ENCODE measurements at places on chromosomes 3 and 15.
A peak's percentile ranks its signal among the peaks of the same experiment; 100 is the strongest.

DNA sequence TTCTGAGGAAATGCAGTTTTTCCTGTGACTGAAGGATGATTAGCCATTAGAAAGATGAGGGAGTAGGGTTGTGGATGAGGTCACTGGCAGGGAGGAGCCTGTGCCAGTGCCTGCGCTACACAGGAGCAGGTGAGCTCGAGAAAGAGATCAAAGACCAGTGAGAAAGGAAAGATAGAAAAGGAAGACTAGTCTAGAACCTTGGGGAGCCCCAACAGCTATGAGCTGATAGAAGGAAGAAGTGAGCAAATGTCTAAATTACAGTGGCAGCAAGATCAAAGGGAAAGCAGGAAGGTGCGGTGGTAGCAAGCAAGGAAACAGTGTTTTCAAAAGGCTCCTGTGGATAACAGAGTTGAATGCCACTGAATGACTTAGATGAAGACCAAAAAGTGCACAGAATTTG is 39.6 kb downstream of the LNP1 start:
- DNase-seq: no peak

DNA sequence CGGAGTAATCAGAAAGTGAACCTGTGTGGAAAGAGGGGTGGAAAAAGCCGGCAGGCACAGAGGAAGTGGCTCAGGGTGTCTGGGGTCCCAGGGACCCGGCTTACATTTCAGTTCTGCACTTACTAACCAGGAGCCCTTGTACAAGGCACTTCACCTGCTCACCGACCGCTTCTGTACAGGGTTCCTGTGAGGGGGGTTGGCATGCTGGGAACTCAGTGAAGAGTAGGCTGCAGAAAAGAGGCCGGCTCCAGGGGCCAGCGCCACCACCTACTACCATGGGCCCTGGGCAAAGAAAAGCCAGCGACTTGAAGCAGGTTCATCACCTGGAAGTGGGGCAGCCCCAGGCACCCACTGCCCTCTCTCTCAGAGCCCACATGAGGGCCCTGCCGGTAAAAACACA is 6.2 kb downstream of the STIMATE start:
- no peak for DNase-seq

GRCh38 chr3:151278230-151278629 is at the start of gene P2RY14:
P2RY14 (minus strand) TSS chr3:151278542; CDS start chr3:151214316, 64,226 bp downstream.
- peak; percentile 20 for DNase-seq

- no peak for DNase-seq
These were observed 462.2 kb upstream of the PROK2 start for GRCh38 chr3:72247126-72247525.

GRCh38 chr3:71583566-71584393 is at the start of gene FOXP1:
FOXP1 (minus strand) TSS chr3:71583728; CDS start chr3:71198381, 385,347 bp downstream.
- peak; percentile 81 for DNase-seq

- DNase-seq: no peak
These were observed 3.4 kb downstream of the FLNB start for GRCh38 chr3:58011580-58011979.

DNA sequence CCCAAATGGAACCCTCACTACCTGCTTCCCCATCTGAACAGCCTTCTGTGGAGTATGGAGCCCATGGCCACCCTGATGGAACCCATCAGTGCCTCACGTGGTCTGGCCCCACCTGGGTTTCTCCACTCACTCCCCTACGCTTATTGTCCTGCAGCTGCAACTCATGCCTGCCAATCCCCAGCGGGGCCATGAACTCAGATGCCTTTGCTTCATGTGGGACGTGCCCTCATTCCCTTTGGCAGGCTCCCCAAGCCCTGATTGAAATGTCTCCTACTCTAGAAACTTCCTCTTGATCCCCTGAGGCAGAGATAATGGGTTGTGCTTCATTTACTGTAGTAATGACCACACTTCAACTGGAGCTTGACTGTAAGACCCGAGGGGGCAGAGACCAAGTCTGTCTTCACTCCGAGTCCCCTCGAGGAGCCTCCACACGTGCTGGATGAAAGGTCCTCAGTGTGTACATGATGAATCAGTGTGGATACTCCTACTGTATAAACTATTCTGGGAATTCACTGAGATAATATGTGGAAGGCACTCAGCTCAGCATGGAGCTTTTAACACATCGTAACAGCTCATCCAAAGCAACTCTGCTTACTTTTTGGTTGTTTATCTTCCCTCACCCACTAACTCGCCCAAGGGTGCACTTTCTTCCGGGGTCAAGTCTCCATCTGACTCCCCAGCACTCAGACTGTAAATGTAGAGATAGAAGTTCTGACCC is 232.8 kb upstream of the BHLHE40 start:
- DNase-seq: no peak

- DNase-seq: no peak
These were observed 2.8 kb downstream of the TBC1D23 start for GRCh38 chr3:100263583-100263982.

DNA sequence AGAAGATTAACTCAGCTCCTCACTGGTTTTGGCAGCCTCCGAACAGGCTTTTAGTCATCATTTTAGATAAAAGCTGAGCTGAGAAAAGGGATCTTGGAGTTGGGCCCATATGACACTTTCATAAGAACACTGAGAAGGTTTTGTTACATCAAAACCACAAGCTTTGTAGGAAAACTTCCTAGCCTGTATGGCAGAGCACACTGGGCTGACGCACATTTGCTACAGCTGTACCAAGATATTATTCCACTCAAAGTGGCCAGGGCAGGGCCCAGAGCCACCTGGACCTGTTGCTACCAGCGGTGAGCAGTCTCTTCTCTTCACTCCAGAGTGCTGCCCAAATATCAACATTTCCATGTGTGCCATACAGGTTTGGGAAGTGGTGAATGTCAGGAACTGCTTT is 160.5 kb upstream of the CCDC54 start:
- no peak for DNase-seq

DNA sequence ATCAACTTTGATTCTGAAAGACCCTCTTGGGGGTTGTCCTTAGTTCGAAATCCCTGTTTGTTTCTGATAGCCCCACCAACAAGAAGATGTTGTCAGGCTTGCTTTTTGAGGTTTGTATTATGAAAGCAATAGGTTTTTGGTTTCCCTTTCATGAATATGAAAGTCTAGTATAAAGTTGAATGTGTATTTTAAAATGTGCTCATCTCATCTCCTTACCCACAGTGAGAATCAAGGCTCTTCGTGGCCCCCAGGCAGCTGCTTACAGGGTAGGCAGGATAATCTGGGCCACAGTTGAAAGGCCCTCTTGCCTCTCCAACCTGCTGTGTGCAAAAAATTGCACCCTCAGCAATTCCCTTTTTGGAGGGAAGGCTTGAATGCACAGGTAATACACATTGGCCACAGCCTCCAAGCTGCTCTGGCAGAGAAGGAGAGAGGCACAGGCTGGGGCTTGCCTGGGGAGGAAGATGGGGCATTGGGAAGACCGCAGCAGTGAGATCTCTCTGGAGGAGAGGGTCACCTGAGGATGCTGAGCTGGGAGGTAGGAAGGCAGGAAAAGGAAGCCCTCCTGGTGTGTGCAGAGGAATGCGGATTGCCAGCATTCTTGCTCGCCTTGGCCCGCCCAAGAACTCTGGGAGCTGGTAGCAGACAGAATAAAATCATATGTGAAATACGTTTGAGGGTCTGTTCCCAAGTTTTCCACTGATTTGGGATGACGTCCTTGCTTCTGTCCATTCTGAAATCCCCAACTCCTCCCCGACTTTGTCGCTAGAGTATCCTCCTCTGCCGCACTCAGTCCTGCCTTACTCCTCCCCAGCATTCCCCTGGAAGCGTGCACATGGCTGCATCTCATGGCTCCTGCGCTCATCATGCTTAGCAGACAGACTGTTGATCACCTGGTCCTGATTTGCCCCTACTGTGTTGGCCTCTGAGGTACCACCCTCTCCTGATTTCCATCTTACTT is 196.4 kb downstream of the RPLP1 start:
- DNase-seq: no peak

DNA sequence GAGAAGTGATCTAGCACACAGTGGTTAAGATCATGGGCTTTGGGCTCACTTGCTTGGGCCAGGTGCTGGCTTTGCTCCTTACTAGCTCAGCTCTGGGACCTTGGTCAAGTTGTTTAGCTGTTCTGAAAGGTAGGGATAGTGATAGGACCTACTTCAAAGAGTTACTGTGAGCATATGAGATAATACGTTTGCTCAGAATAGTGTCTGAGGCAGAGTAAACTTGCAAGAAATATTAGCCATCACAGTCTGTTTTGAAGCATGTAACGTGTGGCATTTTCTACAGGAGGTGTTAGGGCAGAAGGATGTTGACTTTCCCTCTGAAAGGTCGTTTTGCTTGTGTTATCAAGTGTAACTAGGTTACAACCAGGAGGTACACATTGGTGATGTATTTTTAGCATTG is 34.5 kb upstream of the NFKBIZ start:
- DNase-seq: no peak

- DNase-seq: no peak
These were observed 3.5 kb downstream of the DRD3 start for GRCh38 chr3:114175204-114175987.

- no peak for DNase-seq
These were observed 136.6 kb upstream of the RARB start for GRCh38 chr3:25291481-25291905.

GRCh38 chr3:13040361-13041074 is 32.7 kb downstream of the IQSEC1 start:
- DNase-seq: peak; percentile 43

- peak; percentile 68 for DNase-seq
These were observed 17.7 kb downstream of the CRTAP start for GRCh38 chr3:33131331-33132018.

DNA sequence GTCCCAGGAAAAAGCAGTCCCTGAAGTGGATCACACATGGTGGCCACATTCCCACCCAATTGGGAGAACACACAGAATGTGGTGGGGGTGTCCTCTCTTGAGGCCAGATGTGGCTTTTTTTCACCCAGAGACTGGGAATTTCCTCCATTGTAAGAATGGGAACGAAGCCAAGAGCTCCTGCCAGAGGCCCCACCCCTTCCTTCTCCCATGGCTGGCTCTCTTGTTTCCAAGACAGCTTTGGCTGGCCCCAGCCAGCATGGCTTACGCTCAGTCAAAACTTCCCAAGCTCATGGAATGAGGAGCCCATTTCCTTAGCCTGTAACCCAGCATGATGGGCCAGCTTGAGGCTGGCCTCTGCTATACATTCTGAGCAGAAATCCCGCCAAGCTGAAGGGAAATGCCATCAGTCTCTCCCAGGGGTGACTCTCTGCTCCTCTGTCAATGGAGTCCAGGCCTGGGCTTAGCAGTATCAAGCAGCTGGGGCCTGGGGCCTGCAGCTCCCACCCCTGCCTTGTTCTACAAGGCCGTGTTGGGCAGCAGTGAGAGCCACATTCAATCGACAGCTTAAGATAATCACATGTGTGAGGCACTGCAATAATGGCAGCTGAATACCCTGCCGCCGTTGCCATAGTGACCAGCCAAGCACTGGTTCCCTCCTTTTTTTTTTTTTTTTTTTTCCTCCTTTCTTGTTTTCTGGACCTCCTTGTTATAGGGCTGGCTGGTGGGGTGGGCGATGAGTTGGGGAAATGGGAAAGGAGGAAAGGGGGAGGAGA is 142.4 kb downstream of the EPHB1 start:
- no peak for DNase-seq

DNA sequence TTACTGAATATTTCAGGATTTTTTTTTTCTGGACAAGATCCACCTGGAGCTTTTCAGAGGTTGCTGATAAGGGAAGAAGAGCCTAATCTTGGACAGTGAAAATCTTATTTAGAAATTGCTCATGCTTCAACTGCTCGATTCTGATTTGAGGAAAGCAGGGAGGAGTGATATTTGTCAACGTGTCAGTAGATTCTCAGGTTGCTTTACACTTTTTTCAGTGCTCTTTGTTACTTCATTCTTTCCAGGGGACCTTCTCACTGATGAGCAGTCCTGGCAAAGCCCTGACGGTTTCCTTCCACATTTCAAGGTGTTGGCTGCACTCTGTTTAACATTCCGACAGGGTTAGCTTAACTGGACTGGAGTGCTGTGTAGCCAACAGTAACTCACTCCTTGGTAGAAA is 24.1 kb upstream of the RARB start:
- DNase-seq: no peak

- no peak for DNase-seq
These were observed 11.8 kb downstream of the CACNA1D start for GRCh38 chr3:53506110-53506762.

GRCh38 chr3:185328324-185329004 is 34.5 kb upstream of the MAP3K13 start:
- no peak for DNase-seq

GRCh38 chr15:98321896-98322295 is 326.4 kb upstream of the IGF1R start:
- DNase-seq: no peak

DNA sequence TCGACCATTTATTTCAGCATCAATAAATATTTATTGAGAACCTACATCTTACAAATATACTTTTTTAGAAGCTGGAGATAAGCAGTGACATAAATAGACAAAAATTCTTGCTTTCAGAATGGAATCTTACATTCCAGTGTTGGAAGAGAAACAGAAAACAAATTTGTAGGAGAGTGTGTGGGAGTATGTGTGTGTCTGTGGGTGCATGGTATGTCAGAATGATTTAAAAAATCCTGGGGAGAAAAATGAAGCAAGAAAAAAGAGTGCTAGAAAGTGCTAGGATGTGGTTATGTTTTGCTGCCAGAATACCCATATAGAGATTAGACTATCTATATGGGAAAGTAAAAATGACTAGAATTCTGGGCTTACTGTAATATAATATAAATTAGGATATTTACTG is 561.7 kb upstream of the SGO1 start:
- no peak for DNase-seq

GRCh38 chr3:65685621-65686235 is 353.0 kb downstream of the MAGI1 start:
- DNase-seq: no peak

Data from OCI-LY7 (cell line).